NCI-H2081 treated with DMSO at 0.1 percent for 48 hours (cell line): ENCODE measurements at places on chromosomes 16 and 17.
A peak's percentile ranks its signal among the peaks of the same experiment; 100 is the strongest.

GRCh38 chr17:60463157-60463835 lies 41.0 kb downstream of the CHCT1 start:
- no peak for DNase-seq

DNA sequence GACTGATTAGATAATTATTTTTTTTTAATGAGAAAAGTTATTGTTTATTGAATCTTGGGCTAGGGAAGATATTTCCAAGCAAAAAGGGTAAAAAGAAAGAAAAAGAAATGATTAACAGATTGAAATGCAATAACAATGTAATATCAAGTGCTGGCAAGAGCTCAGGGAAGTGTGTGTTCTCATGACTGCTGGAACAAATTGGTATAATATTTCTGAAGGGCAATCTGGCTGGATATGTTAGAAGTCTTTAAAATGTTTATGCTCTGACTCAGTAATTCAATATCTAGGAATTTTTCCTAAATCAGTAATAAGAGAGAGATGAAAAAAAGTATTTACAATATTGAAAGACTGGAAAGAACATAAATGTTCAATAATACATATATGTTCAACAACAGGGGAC lies 7.6 kb upstream of the ZNF624 start:
- DNase-seq = no peak

- DNase-seq = no peak
These were observed 573.9 kb downstream of the KCNJ18 start for GRCh38 chr17:22266231-22266630.

- no peak for DNase-seq
These were observed 7.5 kb downstream of the UBE2Z start for GRCh38 chr17:48915459-48916282.

GRCh38 chr16:7303660-7304200 lies 28.9 kb upstream of the RBFOX1 start:
- DNase-seq = no peak

DNA sequence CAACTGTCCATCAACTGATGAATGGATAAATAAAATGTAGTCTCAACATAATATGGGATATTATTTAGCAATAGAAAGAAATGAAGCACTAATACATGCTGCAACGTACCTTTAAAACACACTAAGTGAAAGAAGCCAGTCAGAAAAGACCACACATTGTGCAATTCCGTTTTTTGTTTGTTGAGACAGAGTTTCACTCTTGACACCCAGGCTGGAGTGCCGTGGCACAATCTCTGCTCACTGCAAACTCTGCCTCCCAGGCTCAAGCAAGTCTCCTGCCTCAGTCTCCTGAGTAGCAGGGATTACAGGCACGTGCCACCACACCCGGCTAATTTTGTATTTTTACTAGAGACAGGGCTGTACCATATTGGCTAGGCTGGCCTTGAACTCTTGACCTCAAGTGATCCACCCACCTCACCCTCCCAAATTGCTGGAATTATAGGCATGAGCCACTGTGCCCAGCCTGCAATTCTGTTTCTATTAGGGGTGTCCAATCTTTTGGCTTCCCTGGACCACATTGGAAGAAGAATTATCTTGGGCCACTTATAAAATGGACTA lies 40.1 kb downstream of the SCNN1B start:
- DNase-seq = no peak

DNA sequence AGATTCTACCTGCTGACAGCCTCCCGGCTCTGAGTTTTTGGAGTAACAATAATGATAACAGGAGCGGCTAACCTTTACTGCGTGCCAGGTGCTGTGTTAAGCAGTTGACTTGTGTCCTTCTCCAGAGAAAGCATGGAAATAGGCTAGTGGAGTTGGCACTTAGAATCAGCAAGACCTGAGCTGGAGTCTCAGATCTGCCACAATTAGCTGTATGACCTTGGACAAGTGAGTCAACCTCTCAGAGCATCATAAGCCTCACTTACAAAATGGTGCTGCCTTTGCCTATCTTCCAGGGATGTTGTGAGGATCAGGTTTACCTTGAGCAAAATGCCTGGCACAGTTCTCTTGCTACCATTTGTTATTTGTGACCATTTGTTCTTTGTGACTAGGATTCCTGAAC lies 32.1 kb upstream of the TEX2 start:
- DNase-seq = no peak

- DNase-seq = no peak
These were observed 32.7 kb downstream of the ZZEF1 start for GRCh38 chr17:4110152-4110551.

DNA sequence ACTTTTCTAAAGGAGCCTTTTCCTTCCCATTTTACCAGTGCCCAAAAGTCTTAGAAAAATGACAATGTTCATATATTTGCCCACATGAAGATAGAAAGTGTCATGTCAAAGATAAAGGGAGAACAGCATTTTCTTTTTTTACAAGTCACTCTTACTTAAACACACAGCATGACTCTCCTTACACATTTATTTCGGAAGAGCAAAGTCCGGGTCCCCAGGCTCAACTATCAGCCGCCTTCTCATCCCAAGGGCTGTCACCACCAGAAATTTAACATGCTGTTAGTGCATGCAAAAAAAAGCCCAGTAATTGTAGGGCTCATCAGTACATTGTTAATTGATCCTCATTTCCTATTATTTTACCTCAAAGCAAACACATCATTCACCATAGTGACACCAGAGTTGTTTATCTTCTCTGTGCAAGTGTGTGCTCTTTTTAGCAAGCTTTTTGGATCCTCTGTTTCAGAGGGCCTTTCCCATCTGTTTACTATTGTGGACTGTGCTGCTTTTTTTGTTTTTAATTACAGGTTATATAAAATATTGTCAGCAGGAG lies 560.3 kb downstream of the WWOX start:
- DNase-seq = peak; percentile 88

DNA sequence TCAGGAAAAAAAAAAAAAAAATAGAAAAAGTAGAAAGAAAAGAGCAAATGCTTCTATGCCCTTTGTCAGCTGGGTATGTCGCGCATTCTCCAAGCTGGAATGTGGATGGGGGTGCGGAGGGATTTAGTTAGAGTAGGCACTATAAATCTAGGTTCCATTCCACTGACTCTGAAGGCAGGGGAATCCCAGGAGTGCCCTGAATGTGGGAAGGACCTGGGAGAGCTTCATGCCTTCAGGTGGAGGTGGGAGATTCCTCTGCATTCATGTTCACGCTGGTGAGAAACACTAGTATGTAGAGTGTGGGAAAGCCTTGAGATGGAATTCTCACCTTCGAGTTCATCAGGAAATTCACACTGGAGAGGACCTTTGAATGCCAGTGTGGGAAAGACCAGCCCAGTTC lies 12.4 kb downstream of the ZNF232 start:
- DNase-seq = no peak

DNA sequence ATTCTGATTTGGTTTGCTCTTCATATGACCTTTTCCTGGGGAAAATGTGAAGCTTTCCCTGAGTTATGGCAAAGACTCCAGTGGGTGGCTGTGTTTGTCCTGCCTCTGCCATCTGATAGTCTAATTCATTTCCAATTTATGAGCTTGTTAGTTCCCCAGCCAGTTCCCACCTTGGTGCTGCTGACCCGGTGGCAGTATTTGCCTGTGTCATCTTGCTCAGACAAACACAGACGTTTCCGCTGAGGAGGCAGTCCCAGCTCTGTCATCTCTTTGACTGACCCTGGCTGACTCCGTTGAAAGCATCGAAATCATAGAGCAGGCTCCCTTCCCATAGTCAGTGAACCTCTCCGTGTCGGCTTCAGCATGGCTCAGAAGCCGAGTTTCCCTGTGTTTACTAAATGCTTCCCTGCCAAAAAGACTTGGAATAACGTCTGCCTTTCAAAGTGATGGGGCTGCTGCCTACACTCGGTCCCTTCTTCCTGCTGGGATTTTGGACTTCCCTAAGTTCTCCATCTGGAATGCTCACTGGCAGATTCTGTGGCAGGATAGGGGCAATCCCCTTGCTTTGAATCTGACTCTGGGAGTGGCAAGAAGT lies 538.3 kb downstream of the NPIPA7 start:
- no peak for DNase-seq

DNA sequence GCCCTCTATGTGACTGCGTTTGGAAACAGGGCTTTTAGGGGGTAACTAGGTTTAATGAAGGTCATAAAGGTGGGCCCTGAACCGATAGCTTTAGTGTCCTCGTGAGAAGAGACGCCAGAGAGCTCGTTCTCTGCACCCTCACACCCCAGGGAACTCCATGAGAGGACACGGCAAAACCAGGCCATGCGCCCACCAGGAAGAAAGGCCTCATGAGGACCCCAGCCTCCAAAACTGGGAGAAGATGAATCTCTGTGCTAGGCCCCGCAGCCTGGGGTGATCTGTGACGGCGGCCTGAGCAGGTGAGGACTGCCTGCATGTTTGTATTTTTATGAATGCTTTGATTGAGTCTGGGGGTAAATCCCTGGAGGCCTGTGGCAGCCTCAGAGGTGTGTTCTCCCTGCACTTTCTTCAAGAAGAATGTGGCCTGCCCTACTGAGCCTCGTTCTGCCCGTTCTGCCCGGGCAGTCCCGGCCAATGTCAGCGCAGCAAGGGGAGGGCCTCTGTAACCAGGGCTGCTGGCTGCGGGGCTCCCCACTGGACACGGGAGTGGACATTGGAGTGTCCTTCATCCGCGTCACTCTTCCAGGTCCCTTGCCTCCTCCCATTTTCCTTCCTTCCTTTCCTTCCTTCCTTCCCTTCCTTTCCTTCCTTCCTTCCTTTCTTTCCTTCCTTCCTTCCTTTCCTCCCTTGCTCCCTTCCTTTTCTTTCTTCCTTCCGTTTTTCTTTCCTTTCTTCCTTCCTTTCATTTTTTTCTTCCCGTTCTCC lies 6.8 kb upstream of the RNF213 start:
- no peak for DNase-seq

DNA sequence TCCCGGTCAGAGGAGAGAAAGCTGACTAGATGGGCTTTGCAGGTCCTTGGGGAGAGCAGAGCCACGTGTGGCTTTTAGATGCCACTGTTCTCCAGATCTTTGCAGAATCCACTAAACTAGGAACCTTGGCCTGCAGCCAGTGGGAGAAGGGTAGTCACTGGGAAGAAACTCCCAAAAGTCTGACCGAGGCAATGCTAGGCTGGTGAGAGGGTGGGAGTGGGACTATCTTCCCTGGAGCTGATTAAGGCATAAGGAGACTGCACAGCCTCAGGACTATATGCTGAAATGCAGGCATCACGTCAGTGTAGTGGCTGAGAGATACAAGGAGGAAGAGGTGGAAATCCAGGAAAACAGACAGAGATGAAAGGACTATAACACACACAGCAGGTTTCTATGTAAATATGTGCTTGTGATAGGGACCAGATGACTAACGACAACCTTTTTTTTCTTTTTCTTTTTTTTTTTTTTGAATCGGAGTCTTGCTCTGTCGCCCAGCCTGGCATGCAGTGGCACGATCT lies 2.2 kb upstream of the GSDMA start:
- DNase-seq = no peak

- DNase-seq = no peak
These were observed 26.9 kb upstream of the SPATA32 start for GRCh38 chr17:45288825-45289224.

DNA sequence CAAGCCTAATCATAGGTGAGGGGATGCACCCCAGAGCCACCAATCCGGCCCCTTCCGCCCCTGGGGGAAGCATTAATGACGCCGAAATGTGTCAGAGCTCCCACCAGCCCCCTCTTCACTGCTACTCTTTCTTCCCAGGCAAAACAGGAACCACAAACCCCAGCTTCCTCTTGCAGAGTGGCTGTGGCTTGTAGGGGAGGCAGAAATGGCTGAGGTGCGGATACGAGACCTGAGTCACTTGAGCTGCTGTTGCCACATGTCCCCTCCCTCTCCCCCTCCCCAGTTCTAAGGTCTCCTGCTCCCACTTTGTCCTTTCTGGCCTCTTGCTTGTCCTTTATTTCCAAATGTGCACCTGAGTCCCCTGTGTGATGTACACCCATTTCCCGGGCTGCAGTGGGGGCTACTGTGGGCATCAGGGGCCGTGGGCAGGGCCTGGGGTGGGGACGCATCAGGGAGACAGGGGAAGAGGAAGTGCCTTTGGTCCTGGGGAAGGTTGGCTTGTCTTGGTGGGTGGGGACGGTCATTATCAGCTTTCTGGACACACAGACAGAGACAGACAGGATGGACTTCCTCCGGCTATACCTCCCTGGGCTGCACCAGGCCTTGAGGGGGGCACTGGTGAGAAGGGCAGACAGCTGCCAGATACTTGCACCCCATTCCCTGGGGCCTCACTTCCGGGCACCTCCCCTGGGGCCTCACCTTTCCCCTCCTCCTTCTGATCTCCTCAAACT lies at the start of gene APOBR:
Gene APOBR, plus strand, starts transcription at position 523 of the 731 bp plus-strand sequence. Its CDS starts 39 bp downstream, at position 562.
- no peak for DNase-seq

DNA sequence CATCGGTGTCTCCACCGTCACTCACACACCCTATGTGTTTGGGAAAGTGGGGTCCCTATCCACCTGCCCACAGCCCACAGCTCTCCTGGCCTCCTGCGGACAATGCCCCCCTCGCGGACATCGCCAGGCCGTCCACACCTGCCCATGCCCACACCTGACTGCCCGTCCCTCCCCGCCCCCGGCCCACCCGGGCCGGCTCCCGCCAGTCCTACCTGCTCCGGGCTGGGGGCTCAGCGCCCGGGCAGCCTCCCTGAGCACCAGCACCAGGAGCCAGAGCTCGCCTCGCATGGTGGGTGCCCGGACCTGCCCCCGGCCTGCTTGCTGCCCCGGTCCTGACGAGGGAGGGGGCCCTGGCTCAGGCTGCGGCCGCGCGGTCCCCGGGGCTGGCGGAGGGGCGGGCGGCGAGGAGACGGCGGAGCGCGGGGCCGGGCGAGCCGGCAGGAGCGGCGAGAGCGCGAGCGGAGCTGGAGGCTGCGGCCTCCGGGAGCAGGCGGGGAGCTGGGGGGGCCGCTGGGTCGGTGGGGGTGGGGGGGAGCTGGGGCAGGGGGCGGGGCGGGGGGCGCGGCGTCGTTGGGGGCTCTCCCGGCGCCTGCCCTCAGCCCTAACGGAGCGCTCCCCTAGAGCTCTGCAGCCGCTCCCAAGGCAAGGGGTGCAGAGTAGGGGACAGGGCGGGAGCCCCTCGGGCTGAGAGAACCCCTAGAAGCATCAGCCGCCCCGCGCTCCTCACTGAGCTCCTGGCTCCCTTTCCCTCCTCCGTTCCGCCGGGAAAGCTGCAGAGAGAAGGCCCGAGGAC lies at the start of gene PLXDC1:
Gene PLXDC1, minus strand, starts transcription at position 488 of the 793 bp plus-strand sequence. Its CDS starts 200 bp downstream, at position 288.
- DNase-seq = no peak

GRCh38 chr17:65554553-65555223 lies 6.8 kb downstream of the AXIN2 start:
- DNase-seq = no peak

- no peak for DNase-seq
These were observed 15.7 kb downstream of the ETV4 start for GRCh38 chr17:43530288-43531081.

DNA sequence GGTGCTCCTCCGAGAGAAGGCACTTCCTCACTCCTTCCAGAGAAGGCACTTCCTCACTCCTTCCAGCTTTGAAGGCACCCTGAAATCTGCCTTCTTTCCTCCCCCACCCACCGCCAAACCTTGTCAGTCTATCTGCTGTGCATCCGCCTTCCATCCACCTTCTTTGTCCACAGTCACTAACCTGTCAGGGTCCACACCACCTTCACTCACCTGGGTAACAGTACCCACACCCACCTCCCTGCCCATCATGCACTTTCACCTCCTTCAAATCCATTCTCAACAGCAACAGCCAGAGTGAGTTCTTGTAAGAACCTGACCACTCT lies 5.2 kb downstream of the CCDC102A start:
- no peak for DNase-seq
